ENCODE measurements at places on chromosomes 2 and 18.

DNA sequence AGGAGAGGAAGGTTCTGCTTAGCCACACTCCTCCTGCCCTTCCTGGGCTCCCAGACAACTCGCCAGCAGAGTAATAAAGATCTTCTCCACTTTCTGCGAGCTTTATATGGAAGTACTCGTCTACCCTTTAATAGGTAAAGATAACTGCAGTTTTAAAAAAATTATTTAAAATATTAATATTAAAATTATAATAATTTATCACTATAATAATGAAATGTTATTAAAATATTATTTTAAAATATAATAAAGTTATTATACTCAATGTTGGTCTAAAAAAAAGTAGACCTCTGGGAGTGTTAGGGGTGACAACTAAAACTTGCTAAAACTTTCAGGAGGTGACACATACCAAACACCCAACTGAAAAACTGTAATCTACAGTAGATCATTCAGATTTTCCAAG lies 81.5 kb downstream of the RBM43 start:
- DNase-seq: no peak

DNA sequence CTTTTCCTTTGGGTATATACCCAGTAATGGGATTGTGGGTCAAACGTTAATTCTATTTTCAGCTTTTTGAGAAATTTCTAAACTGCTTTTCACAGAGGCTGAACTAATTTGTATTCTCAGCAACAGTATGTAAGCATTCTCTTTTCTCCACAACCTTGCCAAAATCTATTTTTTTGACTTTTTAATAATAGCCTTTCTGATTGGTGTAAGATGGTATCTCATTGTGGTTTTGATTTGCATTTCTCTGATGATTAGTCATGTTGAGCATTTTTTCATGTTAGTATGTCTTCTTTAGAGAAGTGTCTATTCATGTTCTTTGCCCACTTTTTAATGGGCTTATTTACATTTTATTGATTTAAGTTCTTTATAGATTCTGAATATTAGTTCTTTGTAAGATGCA lies 145.5 kb downstream of the TRABD2A start:
- DNase-seq: no peak

GRCh38 chr2:18998491-18998890 lies 359.9 kb downstream of the OSR1 start:
- DNase-seq: no peak

- DNase-seq: no peak
These were observed 281.2 kb upstream of the PARD3B start for GRCh38 chr2:204264085-204264553.

GRCh38 chr2:24360050-24360962 lies at the start of gene ITSN2:
TSS of gene ITSN2 (minus strand) at chr2:24360536. CDS start at chr2:24328082, 32,454 bp downstream.
- DNase-seq: peak; percentile 68

GRCh38 chr18:7322817-7323485 lies 92.1 kb downstream of the LRRC30 start:
- no peak for DNase-seq

- DNase-seq: no peak
These were observed 114.9 kb downstream of the GALNT13 start for GRCh38 chr2:153986488-153987229.

GRCh38 chr2:223601932-223602666 lies at the start of gene SCG2:
TSS of gene SCG2 (minus strand) at chr2:223602361. CDS start at chr2:223599282, 3,079 bp downstream.
- DNase-seq: no peak

DNA sequence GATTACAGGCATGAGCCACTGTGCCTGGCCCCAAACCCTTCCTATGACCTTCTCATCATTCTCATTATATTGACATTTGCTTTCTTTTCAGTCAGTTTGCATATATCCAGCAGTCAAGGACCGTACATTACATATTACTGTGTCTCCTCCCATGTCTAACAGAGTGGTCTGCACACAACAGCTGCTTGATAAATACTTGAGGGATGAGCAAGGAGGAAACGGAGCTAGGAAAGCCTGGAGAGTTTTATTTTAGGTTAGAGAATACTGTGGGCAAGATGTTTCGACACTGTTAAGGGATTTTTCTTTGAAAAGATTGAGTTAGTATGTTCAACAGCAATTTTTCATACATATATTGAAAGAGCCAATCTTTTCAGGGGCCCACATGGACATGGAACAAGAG lies 76.2 kb upstream of the CHRNA1 start:
- no peak for DNase-seq

- DNase-seq: no peak
These were observed 32.4 kb downstream of the LHCGR start for GRCh38 chr2:48723129-48723528.

- no peak for DNase-seq
These were observed 343 bp upstream of the CD302 start for GRCh38 chr2:159798376-159798725.

DNA sequence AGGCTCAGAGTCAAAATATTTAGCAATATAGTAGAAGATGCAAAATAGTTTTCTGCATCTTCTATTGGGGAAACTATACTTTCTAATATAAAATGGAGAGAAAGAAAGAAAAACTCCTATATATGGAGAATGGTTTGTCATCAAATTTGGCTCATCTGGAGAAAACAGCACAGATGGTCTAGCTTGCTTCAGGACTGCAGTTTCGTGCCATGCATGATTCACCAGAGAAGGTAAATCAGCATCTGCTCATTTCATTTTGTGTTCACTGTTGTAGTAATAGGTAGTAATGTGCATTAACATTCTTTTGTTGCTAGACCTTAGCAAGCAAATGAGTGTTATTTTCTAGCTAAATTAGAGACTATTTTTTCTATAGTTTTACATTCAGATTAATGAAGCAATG lies 179.0 kb downstream of the ASXL3 start:
- no peak for DNase-seq

- DNase-seq: no peak
These were observed 227.7 kb upstream of the BOD1L2 start for GRCh38 chr18:56919190-56919589.

Data from activated naive CD4-positive, alpha-beta T cell (primary cell).